Stimulated activated naive CD8-positive, alpha-beta T cell treated with anti-CD3 and anti-CD28 coated beads, Interleukin-15, Interleukin-2, amounts not matched to agents 100 U/mL and 50 U/mL, for 24 hours (primary cell): ENCODE measurements at places on chromosomes 7 and 10.
A peak's percentile ranks its signal among the peaks of the same experiment; 100 is the strongest.

DNA sequence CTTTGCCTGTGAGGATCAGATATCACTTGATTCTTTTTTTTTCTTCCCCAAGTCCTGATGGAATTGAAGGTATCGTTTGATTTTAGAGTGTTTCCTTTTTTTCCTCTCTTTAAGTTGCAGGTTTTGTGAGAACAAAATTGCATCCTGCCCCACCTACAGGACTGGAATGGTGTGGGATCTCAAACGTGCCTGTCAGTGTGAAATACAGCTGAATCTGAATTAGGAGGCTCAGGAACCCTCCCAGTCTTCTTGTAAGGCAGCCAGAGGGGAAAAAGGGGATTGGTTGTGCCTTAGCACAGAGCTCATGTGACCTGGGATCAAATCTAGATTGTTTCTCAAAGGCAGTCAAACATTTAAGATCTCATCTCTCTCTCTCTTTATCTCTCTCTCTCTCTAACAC, 32.7 kb upstream of the KLHL7 start:
- DNase-seq: no peak

DNA sequence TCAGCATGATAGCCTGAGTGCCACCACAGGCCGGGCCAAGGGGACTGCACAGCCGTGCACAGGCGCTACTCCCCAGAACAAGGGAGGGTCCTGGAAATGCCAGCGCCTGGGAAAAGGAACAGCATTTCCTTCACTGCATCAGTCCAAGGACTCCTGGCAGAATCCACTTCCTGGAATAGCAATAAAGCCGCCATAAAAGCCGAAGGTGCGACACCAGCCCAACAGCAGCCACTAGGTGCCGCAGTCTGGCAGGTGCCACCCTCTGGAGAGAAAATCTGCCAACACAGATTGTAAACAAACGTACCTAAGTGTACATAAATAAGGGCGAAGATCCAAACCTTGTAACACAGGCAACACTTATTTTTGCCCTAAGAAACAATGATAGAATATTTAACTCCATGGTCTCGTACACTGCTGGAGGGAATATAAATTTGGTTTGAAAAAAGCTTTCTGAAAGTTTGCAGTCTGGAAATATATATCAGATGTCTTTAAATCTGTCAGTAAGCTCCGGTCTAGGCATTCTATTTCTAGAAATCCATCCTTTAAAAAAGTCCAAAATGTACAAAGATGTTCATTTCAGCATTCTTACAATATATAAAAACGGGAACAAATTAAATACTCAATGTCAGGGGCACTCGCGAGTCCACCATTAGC, 22.2 kb downstream of the VOPP1 start:
- DNase-seq: no peak

DNA sequence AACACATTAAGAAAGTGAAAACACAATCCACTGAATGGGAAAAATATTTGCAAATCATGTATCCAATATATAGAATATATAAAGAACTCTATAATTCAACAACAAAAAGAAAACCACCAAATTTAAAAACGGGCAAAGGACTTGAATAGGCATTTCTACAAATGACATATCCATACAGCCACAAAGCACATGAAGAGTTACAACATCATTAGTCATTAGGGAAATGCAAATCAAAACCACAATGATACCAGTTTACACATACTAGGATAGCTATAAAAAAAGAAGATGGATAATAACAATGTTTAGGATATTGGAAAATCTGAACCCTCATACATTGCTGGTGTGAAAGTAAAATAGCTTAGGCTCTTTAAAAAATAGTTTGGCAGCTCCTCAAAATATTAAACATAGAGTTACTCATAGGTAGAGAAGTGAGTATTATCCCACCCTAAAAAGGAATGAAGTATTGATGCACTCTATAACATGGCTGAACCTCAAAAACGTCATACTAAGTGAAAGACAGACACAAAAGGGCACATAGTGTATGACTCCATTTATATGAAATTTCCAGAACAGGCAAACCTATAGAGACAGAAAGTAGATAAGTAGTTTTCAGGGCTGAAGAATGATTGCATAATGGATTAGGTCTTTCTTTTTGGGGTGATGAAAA, 4.5 kb downstream of the ZPBP start:
- no peak for DNase-seq

- no peak for DNase-seq
Observed at GRCh38 chr7:39683216-39683845, 60.0 kb downstream of the RALA start.

- DNase-seq: no peak
Observed at GRCh38 chr7:134813663-134814396, 34.4 kb downstream of the CALD1 start.

DNA sequence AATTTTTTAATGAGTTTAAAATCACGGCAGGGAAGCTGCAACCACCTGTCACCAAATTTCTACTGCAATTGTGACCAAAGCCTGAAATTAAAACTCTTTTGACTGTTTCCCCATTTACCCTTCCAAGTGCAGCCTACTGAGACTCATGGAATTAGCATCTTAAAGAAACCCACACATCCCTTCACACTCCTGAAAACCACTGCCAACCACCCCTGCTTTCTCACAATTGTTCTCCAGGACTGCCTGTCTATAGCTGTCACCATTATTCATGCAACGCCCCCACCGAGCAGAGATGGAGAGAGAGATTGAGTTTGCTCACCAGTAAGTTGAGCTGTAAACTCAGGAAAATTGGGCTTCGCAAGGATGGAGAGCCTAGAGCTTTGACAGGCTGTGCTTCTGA, 383.8 kb upstream of the SORCS1 start:
- no peak for DNase-seq

- no peak for DNase-seq
Observed at GRCh38 chr7:137130751-137131158, 212.8 kb downstream of the PTN start.

GRCh38 chr10:129780198-129780597, 183.9 kb downstream of the EBF3 start:
- DNase-seq: no peak

GRCh38 chr7:47303014-47303694, 278.8 kb downstream of the TNS3 start:
- DNase-seq: no peak

GRCh38 chr10:113069595-113069994, 119.5 kb downstream of the TCF7L2 start:
- DNase-seq: no peak

GRCh38 chr7:1235501-1236131, 2.9 kb downstream of the UNCX start:
- DNase-seq: no peak

DNA sequence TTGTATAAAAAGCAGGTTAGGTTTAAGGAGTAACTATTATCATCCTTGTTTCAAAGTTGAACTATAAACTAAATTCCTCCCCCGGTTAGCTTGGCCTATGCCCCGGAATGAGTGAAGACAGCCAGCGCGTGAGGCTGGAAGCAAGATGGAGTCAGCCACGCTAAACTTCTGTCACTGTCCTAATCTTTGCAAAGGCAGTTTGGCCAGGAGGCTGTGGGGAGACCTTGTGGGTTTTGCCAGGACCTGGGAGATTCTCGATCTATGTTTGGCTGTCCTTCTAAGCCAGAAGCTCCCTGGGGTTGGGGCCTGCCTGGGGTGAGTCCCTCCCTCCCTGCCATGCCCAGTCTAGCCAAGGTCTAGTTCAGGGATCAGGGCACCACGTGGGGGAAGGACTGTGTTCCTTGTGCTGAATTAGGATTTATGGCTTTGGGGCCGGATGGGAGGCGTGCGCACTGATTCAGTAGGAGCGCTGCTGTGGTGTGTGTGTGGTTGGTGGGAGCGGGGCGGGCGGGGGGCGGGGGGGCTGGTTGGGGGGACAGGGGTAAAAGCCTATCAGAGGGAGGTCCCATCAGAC, 871 bp upstream of the GTF2IRD1 start:
- DNase-seq: peak; percentile 25

GRCh38 chr10:104577163-104577562, 63.9 kb upstream of the SORCS3 start:
- DNase-seq: no peak

DNA sequence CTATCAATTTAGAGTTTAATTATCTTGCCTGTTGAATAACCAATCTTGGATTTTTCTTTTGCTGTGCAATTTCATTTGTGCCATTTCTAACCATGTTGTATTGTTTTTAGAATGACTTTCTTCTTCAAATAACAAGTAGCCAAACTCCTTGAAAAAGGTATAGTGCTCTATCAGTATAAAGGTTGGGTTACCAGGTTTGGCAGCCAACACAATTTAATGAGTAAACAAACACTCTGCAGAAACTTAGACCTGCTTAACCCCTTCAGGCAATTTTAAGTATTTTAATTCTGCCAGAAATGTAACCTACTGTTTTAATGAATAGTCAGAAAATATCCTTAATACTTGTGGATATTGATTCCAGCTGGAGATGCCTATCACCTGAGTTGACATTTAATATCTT, 299.8 kb downstream of the ARL4A start:
- no peak for DNase-seq

GRCh38 chr7:92608380-92609322, 18.5 kb upstream of the FAM133B start:
- DNase-seq: no peak

GRCh38 chr7:69564454-69565417, 33.5 kb upstream of the AUTS2 start:
- DNase-seq: no peak

DNA sequence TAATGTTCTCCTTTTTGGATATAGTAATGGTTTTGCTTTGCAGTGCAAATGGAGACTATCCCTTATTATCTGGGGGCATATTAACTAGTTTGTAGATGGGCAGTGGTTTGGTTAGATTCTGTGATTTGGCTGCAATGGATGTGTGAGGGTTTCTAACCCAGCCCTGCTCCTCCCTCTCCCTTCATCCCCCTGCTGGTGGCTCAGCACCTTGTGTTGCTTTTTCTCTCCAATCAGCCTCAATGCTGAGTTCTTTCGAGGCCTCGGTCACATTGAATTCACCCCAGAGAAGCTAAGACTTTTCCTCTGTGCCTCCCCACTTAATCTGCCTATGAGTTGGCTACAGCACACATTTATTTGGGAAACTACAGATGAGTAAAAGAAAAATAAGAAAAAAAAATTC, 120.0 kb downstream of the MALRD1 start:
- DNase-seq: no peak

DNA sequence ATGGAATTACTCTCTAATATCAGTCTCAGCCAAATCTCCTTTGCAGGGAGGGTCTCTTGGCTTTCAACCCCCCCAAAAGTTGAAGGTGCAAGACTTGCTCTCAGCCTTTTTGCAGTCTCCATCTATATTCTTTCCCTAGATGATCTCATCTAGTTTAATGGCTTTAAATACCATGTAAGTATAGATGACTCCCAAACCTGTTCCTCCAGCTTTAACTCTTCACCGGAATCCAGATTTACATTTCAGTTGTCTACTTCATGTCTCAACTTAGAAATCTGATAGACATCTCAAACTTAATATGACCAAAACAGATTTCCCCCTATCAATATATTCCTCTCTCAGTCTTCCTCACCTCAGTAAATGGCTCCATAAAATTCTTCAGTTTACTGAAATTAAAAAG, 9.9 kb upstream of the TAS2R41 start:
- no peak for DNase-seq

GRCh38 chr7:69038915-69039314, 559.4 kb upstream of the AUTS2 start:
- DNase-seq: no peak

GRCh38 chr10:119024882-119025281, 4.6 kb upstream of the NANOS1 start:
- DNase-seq: no peak

DNA sequence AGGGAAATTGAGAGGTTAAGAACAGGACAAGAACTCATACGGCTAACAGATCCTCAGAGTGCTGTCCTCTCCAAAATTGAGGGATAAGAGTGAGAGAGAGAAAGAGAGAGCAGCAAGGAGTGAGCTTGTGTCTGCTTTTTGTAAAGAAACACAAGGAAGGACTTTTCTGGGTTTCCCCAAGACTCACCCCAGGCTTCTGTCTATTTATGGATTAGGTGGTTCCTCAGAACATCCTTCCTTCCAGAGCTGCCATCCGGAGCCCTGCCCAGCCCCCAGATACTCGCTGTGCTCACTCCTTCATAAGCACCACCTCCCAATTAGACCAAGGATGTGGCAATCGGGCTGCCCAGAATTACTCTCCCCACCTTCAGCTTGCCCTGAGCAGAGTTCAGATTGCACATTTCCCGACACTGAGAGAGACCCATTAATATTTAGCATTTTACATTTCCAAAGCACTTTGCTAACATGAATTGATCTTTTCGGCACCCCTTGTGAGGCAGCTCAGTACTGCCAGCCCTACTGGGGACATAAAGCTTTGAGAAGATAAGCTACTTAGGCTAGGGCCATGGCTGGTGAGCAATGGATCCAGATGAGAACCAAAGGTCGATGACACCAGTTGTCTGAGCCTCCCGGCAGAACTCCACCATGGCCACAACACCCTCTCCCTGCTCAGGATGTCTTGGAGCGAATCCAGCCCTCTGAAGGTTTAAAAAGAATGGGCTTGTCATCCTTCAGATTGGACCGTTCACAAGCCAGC, 19.2 kb upstream of the R3HCC1L start:
- DNase-seq: no peak
